Purkinje cell (primary cell): ENCODE measurements at places on chromosomes 11 and 22. TPM values are rescaled to one million over a fixed set of nuclear protein-coding genes. Genes with fewer than 3 reads are reported as not detected.

The TESMIN gene
- polyA plus RNA-seq, result 2.2 and 2.4 TPM in 2 replicates

The CST6 gene
- polyA plus RNA-seq, result not detected in 2 replicates

The OPCML gene
- 43.2 and 49.0 TPM in 2 replicates for polyA plus RNA-seq

The LDLRAD3 gene
- 1.2 and 2.7 TPM in 2 replicates for polyA plus RNA-seq

The APOBEC3H gene
- not detected in 2 replicates for polyA plus RNA-seq

The USP47 gene
- polyA plus RNA-seq, result 29.7 and 33.2 TPM in 2 replicates

The RAG2 gene
- 0.98 TPM in 1 of 2 replicates, not detected in the other for polyA plus RNA-seq

The APOL2 gene
- 16.6 and 23.8 TPM in 2 replicates for polyA plus RNA-seq

The MMP8 gene
- polyA plus RNA-seq, result not detected in 2 replicates

The SYT12 gene
- polyA plus RNA-seq, result 3.3 and 3.8 TPM in 2 replicates

The GLYATL1B gene
- not detected in 2 replicates for polyA plus RNA-seq

The WNT11 gene
- polyA plus RNA-seq, result 10.8 and 14.9 TPM in 2 replicates

The TPBGL gene
- polyA plus RNA-seq, result 1.0 TPM in 1 of 2 replicates, not detected in the other

The LDHAL6A gene
- 0.15 TPM in 1 of 2 replicates, not detected in the other for polyA plus RNA-seq

The WNT7B gene
- polyA plus RNA-seq, result 0.45 TPM in 1 of 2 replicates, not detected in the other

The NPTXR gene
- polyA plus RNA-seq, result 6.8 and 9.8 TPM in 2 replicates

The GUCD1 gene
- 4.8 and 8.9 TPM in 2 replicates for polyA plus RNA-seq

The RFPL2 gene
- 6.4 and 6.5 TPM in 2 replicates for polyA plus RNA-seq

The SPON1 gene
- 4.3 and 5.0 TPM in 2 replicates for polyA plus RNA-seq
